ENCODE measurements at places on chromosomes 3 and 15.

DNA sequence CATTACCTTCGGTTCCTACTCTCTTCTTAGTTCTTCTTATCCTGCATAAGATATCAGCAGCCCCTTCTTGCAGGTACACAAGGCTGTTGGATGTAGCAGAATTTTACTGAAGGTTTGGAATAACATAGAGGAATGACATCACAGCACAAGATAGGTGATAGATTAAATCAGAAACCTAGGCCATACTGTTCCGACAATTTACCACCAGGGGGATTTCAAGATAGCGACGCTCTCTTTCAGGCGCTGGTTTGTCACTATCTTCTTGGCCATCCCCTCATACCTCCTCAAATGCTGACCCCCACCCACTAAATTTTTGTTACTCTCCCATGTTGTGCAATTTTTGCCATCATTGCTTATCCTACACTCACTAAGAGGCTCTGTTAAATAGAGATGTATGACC is 3.5 kb downstream of the SIDT1 start:
- DNase-seq: no peak

DNA sequence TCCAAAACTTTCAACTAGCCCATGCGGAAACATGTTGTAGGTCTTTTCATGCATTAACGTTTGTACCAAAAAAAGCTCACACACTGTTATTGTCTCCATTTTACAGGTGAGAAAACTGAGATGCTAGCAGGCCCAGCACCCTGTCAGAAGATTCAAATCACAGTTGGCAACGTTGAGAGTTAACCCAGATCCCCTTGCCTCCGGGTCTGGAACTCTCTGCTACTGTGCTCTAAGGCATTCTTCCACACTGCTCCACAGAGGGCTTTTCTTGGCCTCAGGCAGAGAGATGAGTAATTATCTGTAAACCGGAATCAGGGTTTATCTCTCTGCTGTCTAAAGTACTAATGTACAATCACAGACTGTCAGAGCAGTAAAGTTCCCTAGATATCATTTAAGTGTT is 186.0 kb upstream of the LPP start:
- DNase-seq: peak; percentile 47

- DNase-seq: peak; percentile 86
Measured at GRCh38 chr3:136819392-136819730, 435 bp downstream of the SLC35G2 start.

DNA sequence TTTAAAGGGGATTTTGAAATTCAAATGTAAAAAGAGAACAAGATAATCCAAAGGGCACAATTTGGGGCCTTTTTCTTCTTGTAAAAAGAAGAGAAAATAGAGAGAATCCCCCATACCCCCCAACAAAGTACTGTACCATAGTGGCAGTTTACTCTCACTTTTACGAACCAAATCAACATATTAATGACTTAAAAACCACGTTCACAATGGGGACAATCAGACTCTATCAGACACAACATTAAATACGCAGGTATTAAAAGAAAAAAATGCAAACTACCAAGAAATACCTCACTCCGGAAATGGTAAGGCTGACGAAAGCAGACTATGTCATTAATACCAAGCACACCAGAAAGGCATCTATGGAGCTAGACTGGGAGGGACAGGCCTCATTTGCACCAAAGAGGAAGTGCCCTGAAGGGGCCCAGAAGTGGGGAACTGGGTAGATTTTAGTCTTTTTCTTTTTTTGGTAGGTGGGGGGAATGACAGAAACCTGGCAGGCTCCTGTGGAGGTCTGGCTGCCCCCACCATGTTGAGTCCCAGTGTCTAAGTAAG is 134.3 kb downstream of the TIGIT start:
- DNase-seq: no peak

DNA sequence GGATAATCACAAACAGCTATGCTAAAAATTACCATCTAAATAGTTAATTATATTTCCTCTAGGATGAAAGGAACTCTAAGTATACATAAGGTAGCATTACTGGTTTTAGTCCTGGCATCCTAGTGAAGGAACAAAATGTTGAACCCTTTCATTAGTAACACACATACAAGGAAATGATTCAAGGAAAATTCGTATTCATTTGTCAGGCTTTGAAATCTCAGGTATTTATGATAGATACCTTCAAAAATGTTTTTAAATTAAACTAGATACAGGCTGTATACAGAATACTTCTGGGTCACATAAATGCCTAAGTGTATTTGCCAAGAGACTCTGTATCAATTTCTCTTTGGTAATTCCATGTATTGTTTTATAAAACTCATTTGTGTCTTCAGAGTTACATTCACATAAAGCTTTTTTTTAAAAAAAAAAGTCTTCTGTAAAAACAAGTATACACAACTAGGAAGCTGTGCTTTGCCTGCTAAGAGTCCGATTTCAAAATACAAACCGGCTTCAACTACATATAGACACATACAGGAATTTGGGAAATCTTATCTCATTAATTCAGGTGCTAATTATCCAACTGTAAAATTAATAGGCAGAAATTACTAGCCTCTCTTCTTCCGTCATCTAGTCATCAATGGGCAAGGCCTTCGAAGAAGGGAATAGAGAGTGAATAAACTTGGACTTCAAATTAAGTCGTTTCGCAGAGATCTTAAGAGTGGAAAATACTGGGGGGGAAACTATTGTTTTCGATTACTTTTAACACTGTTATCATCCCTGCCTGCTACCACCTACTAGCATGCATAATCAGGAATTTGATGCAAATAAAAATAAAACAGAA is 1.3 kb downstream of the SECISBP2L start:
- DNase-seq: no peak

- DNase-seq: no peak
Measured at GRCh38 chr3:113255854-113256615, 44.7 kb downstream of the BOC start.

GRCh38 chr3:59381282-59381681 is 331.5 kb upstream of the CFAP20DC start:
- DNase-seq: no peak

DNA sequence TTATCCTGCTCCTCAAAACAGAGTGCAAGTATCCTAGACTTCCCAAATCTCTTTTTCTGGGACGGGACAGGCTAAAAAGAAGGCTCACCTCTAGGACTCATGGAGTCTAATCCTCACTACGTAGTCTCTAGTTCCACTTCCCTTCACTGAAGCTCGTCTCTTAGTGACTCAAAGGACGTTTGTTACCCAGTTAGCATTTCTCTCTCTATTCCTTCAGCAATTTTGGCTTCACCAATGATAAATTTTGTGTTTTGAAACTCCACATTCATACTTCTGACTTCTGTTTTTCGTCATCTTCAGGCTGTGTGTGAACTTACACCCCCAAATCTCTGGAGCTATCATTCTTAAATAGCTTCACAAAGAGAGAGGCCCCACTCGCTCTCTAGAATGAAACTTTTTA is 627.1 kb downstream of the NAALADL2 start:
- no peak for DNase-seq

DNA sequence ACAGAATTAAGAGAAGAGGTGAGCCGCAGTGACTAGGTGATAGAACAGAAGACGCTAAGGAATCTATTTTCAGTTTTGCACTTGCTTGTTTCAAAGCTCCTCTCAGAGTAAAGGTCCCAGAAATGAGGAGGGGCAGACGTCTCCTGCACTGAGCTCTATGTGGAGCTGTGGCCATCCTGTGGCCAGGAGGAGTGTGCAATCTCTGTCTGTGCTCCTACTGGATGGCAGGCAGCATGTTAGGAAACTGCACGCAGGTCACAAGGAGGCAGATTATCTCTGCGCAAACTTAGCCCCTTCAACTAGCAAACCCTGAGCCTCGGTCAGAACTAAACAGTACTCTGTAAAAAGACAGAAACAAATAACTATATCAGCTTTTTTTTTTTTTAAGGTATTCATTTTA is 31.1 kb upstream of the PPIB start:
- DNase-seq: no peak

DNA sequence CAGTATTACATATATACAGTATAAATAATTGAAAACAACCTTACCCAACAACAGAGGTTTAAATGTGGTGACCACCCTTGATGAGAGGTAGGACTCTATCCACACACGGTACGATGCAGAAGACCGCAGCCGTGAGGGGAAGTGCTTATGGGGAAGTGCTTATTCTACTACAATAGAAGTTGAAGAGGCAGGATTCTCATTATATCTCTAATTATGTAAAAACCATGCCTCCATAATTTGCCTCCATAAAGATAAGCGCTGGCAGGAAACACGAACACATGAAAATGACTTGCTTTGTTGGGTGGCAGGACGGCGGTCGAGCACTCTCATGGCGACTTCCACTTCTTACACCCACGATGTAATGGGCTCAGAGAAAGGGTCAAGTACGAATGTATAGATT is 7.2 kb upstream of the MUC13 start:
- no peak for DNase-seq

DNA sequence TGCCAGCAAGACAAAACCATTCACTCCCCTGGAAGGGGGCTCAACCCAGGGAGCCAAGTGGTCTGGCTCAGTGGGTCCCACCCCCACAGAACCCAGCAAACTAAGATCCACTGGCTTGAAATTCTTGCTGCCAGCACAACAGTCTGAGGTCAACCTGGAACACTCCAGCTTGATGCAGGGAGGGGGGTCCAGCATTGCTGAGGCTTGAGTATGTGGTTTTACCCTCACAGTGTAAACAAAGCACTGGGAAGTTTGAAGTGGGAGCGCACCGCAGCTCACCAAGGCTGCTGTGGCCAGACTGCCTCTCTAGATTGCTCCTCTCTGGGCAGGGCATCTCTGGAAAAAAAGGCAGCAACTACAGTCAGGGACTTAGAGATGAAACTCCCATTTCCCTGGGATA is 81.7 kb downstream of the MSL2 start:
- DNase-seq: no peak

- DNase-seq: no peak
Measured at GRCh38 chr3:157089455-157090221, 70.3 kb downstream of the CCNL1 start.

DNA sequence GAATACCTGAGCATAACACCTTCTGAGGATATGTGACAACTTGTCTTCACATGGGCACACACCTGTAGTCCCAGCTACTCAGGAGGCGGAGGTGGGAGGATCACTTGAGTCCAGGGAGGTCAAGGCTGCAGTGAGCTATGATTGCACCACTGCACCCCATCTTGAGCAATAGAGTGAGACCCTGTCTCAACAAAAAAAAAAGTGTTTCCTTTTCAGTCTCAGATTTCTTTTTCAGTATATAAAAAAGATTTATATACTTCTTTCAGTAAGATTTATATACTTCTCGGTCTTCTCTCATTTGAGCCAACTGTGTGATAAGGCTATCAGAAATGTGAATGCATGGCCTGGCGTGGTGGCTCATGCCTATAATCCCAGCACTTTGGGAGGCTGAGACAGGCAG is 84.9 kb upstream of the SKOR1 start:
- DNase-seq: no peak

DNA sequence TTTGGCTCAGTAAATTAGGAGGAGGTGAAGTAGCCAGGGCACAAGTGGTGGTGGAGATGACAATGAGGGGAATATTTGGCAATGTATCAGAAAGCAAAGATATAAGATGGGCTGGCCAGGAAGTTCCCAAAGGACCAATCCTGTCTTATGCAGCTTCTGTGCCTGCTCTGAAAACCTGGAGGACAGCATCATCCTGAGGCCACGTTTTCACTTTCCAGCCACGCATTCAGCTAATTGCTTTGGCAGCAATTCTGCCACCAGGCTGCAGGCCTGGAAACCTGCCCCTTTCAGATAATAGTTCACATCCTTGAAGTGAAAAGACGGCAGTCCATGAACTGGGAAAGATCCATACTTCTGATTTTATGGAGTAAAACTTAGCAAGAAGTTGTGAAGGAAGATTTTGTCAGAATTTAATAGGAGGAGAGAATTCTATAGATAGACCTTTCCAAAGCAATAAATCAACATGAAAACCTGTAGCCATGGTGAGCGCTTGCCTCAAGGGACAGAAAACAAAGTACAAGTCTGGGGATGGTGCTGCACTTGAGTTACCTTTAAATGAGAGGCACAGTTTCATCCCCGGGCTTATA is 682.5 kb downstream of the GRM7 start:
- no peak for DNase-seq

DNA sequence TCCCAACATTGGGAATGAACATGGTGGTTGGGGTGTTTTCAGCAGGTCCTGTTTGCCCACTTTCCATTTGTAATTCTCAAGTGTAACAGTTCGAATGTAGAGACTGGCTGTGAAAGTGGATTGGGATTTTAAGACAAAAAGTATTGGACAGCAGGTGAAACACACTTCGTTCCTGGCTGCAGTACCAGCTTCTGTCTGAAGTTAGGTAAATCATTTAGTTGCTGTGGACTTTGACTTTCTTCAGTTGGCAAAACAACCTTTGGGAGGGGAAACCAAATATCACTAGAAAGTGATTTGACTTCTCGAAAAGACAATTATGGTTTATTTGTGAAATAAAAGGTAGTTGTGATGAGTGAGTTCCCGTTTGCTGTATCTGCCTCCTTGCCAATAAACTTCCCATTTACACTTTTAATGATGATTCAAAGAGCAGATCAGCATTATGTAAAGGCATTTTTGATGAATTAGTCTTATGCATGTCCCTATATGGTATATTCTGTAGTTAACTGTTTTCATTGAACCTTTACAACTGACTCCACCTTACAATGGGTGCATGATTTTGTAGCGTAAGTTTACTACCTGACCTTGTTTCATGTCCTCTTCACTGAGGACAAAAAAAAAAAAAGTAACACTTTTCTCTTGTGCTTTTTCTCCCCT is 34.0 kb downstream of the FNDC3B start:
- DNase-seq: no peak

DNA sequence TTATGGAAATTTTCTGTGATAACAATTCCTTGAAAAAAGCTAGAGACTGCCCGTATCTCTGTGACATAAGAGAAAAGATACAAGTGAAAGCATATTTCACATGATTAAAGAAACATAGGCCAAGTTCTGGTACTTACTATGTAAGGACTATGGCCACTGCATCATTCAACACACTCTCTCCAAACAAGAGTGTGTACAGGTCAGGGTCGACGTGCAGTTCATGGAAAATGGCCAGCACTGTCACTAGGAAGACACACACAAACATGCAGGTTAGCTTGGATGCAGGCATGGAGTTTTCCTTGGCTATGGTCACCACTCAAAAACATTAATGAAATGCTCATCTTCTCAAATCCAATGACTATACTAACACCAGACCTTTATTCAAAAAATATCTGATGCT is 196.2 kb downstream of the SLC9A9 start:
- DNase-seq: no peak

Measured in cardiac fibroblast (primary cell).